ENCODE measurements at places on chromosomes 11 and 22. TPM values are rescaled to one million over a fixed set of nuclear protein-coding genes. Genes with fewer than 3 reads are reported as not detected.

DNA sequence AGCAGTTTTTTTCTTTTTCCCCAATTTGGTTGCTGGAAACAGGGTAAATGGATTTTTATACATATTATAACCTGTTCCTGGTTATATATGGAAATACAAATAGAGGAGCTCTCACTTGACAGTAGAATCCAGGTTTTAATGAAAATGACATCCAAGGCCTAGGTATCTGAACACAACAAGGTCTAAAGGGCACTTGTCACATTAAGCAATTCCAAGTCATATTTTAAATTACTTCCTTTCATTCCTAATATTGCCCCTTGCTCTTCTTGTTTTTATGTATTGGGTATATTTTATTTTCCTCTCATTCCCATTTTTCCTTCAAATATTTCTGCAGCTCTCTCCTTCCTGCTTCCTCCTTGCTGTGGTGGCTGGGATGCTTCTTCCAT, 27.1 kb downstream of the CTNND1 start:
- H3K4me1 ChIP-seq = peaks cover 61% of the 10 kb centered on the region
- H3K36me3 ChIP-seq = peaks cover 55% of the 10 kb centered on the region
- DNase-seq = no peak
- peak overlapping the region; percentile 32 for H3K27ac ChIP-seq
- H3K4me3 ChIP-seq = no peak overlapping the region

GRCh38 chr11:69352715-69353319, 58.9 kb downstream of the MYEOV start:
- no peak overlapping the region for H3K4me3 ChIP-seq
- H3K4me1 ChIP-seq = peaks cover 51% of the 10 kb centered on the region
- H3K27me3 ChIP-seq = no peaks in the 10 kb centered on the region
- peak overlapping the region; percentile 73 for H3K27ac ChIP-seq
- H3K36me3 ChIP-seq = peaks cover 55% of the 10 kb centered on the region
- DNase-seq = no peak

- no peak overlapping the region for H3K4me3 ChIP-seq
- H3K27me3 ChIP-seq = no peaks in the 10 kb centered on the region
- no peak overlapping the region for H3K27ac ChIP-seq
Observed at GRCh38 chr11:49424136-49424535, 215.7 kb upstream of the FOLH1 start.

- H3K4me3 ChIP-seq = no peak overlapping the region
- peaks cover 58% of the 10 kb centered on the region for H3K27me3 ChIP-seq
- no peaks in the 10 kb centered on the region for H3K36me3 ChIP-seq
Observed at GRCh38 chr22:48934446-48934845, 893.2 kb downstream of the BRD1 start.

DNA sequence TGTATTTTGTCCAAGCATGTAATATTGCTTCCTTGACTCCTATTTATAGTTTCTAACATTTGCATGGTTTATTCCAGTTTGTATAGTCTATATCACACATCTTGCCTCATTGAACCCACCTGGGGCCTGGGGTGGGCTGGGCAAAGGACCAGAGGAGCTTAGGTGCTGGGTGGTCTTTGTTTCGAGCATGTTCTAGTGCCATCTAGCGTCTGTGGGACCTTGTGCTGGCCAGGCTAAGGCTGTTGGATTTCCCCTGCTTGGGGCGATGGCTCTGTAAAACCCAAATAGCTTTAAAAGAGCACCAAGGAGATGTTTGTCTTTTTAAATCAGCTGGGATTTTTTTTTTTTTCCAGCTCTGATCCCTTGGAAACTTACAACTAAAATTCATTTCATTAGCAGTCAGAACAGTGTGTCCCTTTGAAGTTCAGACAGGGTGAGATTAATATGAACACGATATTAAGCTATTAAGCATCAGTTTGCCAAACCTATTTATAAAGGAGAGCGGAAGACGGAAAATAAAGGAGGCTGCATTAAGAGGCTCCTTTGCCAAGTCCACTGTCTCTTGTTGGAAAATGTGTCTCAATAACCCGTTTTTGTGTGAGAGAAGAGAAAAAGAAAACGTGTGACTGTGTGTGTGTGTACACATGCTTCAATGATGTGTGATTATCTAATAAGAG, 157.4 kb downstream of the COMMD9 start:
- H3K27me3 ChIP-seq = no peaks in the 10 kb centered on the region
- no peaks in the 10 kb centered on the region for H3K36me3 ChIP-seq
- H3K4me3 ChIP-seq = no peak overlapping the region
- DNase-seq = no peak

DNA sequence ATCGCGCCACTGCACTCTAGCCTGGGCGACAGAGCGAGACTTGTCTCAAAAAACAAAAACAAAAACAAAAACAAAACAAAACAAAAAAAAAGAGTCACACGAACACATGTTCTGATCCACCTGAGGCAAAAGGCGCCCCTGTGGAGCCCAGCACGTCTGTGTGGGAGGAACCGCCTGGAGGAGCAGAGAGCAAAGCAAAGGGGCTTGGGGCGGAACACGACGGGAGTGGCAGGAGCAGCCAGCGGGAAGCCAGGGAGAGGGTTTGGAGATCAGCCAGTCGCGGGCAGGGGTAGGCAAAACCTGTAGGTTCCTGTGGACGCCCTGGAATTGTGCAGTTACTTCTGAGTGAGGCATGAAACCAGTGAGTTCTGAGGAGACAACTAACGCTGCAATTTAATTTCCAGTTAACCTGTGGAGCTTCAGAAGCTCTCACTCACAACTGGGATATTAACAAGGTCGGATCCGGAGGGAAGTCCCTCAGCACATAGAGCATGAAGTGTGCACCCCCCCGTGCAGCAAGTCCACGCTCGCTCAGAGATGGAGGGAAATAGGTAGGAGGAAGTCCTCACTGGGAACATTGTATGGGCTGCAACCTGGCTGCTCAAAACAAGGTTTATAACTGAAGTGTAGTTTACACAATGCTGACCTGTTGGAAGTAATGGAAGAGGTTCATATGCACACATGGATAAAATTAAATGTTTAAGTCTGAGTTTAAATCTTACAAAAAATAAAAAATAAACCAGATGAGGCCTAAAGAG, 13.2 kb upstream of the USP18 start:
- H3K4me1 ChIP-seq = no peaks in the 10 kb centered on the region
- no peak for DNase-seq
- no peaks in the 10 kb centered on the region for H3K27me3 ChIP-seq
- no peak overlapping the region for H3K27ac ChIP-seq
- H3K36me3 ChIP-seq = no peaks in the 10 kb centered on the region

GRCh38 chr11:72452495-72452894, 18.2 kb upstream of the CLPB start:
- DNase-seq = no peak
- no peaks in the 10 kb centered on the region for H3K36me3 ChIP-seq
- H3K27ac ChIP-seq = no peak overlapping the region
- no peak overlapping the region for H3K4me3 ChIP-seq

DNA sequence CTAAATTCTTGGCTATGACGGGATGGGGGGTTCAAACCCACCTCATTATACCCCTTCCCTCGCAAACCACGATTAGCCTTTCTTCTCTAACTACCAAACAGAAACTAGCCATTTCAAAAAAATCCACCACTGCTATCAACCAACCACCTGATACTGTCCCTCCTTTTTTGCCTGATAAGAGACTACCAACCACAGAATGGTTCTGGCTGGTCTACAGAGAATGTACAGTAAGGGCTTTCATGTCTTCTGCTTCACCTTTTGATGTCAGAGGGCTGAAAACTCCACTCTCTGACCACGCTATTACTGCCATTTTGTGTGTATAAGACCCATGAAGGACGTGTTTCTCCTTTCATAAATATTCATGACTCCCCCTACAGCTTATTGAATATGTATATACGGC, 19.1 kb downstream of the RIC3 start:
- H3K4me1 ChIP-seq = no peaks in the 10 kb centered on the region
- peaks cover 16% of the 10 kb centered on the region for H3K27me3 ChIP-seq
- H3K4me3 ChIP-seq = no peak overlapping the region

DNA sequence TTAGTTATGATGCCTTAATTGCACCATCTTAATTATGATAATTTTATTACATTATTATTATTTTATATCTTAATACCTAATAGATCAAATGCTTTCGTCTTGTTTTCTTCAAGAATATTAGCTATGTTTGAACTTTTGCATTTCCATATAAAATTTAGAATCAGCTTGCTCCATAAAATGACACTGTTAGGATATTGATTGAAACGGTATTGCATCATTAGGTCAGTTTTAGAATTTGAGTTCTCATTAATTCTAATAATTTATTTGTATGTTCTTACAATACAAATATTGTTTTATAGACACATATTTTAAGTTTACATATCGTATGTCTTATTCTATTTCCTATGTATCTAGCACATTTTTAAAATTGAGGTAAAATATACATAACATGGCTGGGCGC, 6.7 kb downstream of the CFAP68 start:
- H3K4me1 ChIP-seq = no peaks in the 10 kb centered on the region
- H3K36me3 ChIP-seq = no peaks in the 10 kb centered on the region
- H3K27ac ChIP-seq = no peak overlapping the region
- no peak overlapping the region for H3K4me3 ChIP-seq
- DNase-seq = no peak
- no peaks in the 10 kb centered on the region for H3K27me3 ChIP-seq

GRCh38 chr11:11407065-11407762, 54.2 kb upstream of the CSNK2A3 start:
- DNase-seq = no peak
- no peak overlapping the region for H3K4me3 ChIP-seq
- H3K36me3 ChIP-seq = no peaks in the 10 kb centered on the region
- H3K27ac ChIP-seq = no peak overlapping the region

Gene TRIM3
- 7.1 TPM for total RNA-seq

Gene TRIM48
- not detected for total RNA-seq

Gene KRTAP5-1
- total RNA-seq = not detected

Gene CALCA
- total RNA-seq = not detected
